Heart right ventricle (tissue), 16 donors: ENCODE measurements at places on chromosomes 4 and X. TPM values are rescaled to one million over a fixed set of nuclear protein-coding genes. Genes with fewer than 3 reads are reported as not detected.

DNA sequence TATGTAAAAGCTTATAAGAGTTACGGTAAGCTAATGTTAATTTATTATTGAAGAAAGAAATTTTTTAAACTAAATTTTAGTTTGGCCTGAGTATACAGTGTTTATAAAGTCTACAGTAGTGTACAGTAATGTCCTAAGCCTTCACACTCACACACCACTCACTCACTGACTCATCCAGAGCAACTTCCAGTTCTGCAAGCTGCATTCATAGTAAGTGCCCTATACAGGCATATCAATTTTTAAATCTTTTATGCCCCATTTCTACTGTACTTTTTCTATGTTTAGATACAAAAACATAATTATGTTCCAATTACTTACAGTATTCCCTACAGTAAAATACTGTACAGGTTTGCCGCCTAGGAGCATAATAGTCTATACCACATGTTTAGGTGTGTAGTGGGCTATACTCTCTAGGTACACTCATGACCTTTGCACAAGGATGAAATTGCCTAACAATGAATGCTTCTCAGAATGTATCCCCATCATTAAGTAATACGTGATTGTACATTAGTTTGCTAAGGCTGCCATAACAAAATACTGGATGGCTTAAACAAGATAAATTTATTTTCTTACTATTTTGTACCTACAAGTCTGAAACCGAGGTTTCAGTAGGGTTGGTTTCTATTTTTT, 333.8 kb upstream of the PCDH7 start:
- DNase-seq, result no peak

DNA sequence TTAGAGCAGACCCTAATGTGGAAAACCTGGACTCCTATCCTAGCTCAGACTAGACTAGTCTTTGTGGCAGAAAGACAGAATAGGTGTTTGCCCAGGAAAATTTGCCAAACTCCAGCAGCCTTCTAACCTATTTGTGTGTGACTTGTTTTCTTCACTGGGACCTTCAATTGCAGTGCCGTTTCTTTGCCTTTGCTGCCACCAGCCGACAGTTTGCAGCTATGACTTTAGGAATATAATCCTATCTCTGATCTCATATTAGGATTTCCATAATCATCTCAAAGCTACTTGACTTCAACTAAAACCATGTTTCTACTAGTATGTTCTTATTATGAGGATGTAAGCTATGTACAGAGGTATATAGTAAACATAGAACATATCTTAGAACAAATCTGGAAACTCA, 60.2 kb upstream of the PGAM4 start:
- peak; percentile 4 for DNase-seq

GRCh38 chrX:151042842-151043241, 59.7 kb downstream of the HMGB3 start:
- DNase-seq, result no peak

DNA sequence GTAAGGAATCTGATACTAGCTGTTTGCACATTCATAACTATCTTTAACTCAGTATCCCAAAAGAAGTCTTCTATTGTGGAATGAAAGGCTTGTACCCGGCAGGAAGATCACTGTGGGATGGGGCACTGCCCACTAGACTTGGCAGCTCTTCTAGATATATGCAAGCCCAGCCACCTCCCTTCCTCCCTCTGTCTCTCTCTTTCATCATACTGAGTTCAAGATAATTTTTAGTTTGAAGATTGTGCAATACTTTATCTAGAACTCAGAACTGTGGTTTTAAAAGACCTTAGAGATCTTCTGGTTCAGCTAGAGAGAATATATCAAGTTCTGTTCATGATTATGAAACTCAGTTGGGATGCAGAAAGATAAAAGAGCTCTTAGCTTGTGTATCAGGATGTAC, 22.5 kb upstream of the GPR34 start:
- DNase-seq, result no peak

DNA sequence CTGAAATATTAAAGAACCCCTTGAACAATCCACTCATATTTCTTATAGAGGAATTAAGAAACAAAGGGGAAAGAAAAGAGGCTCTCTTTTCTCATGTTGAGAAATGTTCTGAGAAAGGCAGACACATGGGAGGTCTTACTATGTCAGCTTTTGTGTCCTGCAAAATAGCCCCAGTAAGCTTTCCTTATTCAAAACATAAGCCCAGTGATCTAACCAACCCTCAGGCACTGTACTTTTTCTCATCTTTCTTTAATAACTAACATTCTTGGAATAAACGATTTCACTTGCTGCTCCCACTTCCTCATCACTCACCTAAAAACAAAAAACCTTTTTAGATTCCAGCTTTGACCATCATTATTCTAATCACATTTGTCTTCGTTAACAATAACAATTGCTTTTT, 115.9 kb downstream of the GLRA3 start:
- DNase-seq, result no peak

GRCh38 chr4:64903986-64904385, 494.7 kb upstream of the TECRL start:
- no peak for DNase-seq

GRCh38 chrX:77404419-77404818, 42.8 kb upstream of the FGF16 start:
- no peak for DNase-seq

Gene TMEM31
- total RNA-seq, result not detected

Gene TMEM131L
- total RNA-seq, result 12.8 TPM

- DNase-seq, result no peak
Measured at GRCh38 chr4:77911091-77911490, 48.5 kb downstream of the MRPL1 start.

DNA sequence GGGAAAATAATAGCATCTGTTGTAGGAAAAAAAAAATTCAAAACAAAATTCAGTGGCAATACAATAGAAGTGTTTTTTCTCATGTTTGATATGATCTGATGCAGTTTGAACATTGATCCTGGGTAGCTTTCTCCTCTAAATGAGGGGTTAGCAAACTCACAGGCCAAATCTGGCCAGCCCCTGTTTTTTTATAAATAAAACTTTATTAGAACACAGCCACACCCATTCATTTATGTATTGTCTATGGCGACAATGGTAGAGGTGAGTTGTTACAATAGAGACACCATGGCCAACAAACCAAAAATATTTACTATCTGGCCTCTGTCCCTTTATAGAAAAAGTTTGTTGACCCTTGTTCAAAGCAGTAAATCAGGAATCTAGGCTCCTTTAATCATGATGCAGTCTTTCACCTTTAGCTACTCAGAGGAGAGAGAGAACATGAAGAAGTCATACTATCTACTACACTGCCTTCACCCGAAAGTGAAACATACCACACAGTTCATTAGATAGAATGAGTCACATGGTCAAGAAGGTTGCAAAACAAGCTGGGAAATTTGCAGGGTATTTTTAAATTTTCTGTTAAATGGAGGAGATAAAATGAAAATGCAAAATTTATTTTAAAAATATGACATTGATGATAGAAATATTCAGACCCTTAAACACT, 186.6 kb upstream of the MAOA start:
- DNase-seq, result no peak

GRCh38 chrX:40423299-40423698, 157.5 kb upstream of the ATP6AP2 start:
- no peak for DNase-seq

Gene WAS
- 1.9 TPM for total RNA-seq

GRCh38 chr4:147808447-147808846, 76.6 kb downstream of the ARHGAP10 start:
- no peak for DNase-seq

Gene NAA11
- not detected for total RNA-seq

Gene TRIM2
- total RNA-seq, result 26.0 TPM

Gene DCAF12L2
- total RNA-seq, result 0.09 TPM

GRCh38 chr4:99507762-99508161, 3.1 kb upstream of the C4orf17 start:
- DNase-seq, result no peak

Gene ERVMER34-1
- total RNA-seq, result 3.5 TPM

- no peak for DNase-seq
Measured at GRCh38 chr4:82216219-82216618, 157.6 kb downstream of the HNRNPD start.

Gene GPR173
- total RNA-seq, result 2.5 TPM

Gene MXRA5
- 11.1 TPM for total RNA-seq

- peak; percentile 12 for DNase-seq
Measured at GRCh38 chrX:100615005-100615404, 21.6 kb downstream of the TSPAN6 start.

DNA sequence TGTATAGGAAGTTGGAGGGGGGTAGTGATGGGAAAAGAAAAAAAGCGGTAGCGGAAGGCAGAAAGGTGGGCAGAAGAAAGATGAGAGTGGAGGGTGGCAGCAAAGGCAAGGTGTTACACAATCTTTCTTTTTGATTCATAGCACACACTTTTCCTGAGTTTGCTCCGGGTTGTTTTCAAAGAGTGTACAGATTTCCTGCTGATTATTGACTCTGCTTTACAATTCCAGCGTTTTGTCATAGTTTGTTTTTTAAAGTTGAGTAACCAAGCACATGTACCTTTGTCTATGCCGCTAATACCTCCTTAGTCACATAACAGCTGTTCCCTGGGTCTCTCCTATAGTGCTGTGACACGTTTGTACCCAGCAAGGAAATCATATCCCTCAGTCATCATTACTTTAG, 50.3 kb downstream of the AGA start:
- DNase-seq, result no peak

- no peak for DNase-seq
Measured at GRCh38 chr4:150769248-150769647, 187.3 kb downstream of the MAB21L2 start.

- no peak for DNase-seq
Measured at GRCh38 chrX:17511556-17511955, 136.6 kb downstream of the NHS start.

GRCh38 chr4:7788694-7789425, 150.8 kb downstream of the AFAP1 start:
- peak; percentile 47 for DNase-seq

- no peak for DNase-seq
Measured at GRCh38 chrX:150870487-150871340, 27.8 kb downstream of the CD99L2 start.

GRCh38 chr4:89538886-89539285, 231.3 kb upstream of the GPRIN3 start:
- no peak for DNase-seq

DNA sequence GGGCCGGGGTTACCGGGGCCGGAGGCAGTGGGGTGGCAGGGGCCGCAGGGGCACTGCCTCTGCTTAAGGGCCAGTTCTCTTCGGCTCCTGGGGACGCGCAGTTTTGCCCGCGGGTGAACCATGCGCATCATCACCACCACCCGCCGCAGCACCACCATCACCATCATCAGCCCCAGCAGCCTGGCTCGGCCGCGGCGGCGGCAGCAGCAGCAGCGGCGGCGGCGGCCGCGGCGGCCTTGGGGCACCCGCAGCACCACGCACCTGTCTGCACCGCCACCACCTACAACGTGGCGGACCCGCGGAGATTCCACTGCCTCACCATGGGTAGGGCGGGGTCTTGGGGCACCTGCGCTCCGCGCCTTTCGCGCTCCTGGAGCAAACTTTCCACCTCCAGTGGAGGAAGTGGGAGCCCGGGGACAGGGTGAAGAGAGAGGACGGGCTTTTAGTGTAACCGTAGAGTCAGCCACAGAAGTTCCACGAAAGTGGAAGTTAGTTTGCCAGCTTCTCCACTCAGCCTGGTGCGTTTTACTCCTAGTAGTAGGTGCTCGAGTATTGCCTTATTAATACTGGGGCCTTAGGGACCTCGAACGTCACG, 729 bp downstream of the GSX2 start:
- peak; percentile 13 for DNase-seq

Gene UGT8
- 0.09 TPM for total RNA-seq

DNA sequence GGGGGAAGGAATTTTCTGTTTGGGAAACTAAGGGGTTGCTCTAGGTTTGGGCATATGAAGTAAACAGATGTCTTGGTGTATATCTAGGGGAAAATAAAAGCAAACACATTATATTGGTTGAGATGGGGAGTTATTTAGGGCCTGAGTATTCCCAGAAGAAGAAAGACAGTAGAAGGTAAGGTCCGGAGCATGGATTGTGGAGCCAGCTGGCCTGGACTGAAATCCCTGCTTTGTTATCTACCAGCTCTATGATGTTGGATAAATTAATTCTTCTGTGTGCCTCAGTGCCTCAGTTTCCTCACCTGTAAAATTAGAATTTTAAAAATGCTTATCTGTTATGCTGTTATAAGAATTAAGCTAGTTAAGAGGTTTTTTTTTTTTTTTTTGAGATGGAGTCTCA, 272.3 kb upstream of the RPS6KA3 start:
- DNase-seq, result no peak

GRCh38 chr4:163269166-163269565, 63.2 kb downstream of the NPY1R start:
- no peak for DNase-seq

GRCh38 chr4:140871368-140871767, 115.2 kb upstream of the TBC1D9 start:
- DNase-seq, result no peak

Gene IQCM
- not detected for total RNA-seq

DNA sequence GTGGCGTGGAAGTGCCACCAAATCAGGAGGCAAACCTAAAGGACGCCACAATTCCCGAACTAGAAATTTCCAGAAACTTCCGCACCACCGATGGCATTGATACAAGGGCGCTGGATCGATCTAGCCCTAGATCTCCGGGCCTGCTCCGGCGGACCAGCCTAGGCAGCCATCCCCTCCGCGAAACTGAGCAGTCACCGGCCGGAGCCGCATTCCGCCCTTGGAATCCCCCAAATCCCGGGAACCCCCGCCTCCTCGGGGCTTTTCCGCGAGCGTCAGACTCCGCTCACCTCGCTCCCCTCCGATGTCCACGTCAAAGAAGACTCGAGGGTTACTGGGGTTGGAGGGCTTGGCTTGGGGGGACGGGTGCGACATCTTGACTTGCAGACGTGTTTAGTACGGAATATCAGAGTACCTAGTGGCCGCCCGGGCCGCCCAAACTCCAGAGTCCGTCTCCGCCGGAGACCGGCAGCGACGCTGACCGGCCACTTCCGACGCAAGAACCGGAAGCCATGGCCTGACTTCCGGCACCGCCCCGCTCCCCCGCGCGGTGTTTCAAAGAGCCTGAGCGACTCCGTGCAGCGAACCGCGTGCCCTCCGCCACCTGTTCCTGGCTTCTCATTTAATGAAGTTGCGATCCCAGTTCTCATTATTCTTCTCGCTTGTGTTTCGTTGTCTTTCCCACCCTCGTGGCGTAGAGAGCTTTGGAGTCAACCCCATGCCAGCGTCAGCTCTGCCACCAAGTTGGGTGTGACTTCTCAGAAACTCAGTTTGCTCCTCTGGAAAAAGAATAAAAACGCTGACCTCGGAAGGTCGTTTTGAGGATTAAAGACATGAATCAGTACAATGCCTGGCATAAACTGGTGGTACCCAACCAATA, at the start of gene PPID:
Gene PPID, minus strand, starts transcription at position 480 of the 877 bp plus-strand sequence. Its CDS starts 108 bp downstream, at position 372.
- peak; percentile 88 for DNase-seq

- no peak for DNase-seq
Measured at GRCh38 chrX:65463550-65463949, 71.0 kb downstream of the LAS1L start.

DNA sequence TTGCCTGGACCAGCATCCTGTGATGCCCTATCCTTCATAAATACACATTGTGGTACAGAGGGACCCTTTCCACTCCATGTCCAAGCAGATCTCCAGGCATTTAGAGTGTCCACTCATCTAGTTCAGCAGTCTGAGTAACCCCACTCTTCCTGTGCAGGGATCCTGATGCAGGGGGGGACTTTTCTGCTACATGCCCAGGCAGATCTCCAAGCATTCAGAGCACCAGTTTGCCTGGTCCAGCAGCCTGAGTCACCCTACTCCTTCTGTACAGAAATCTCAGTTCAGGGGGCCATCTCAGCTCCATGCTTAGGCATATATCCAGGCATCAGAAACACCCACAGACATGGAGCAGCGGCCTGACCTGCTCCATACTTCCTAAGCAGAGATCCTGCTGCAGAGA, 1089.8 kb downstream of the FAT4 start:
- no peak for DNase-seq

- no peak for DNase-seq
Measured at GRCh38 chrX:13952581-13952980, 77.1 kb downstream of the GEMIN8 start.

- no peak for DNase-seq
Measured at GRCh38 chrX:143648705-143649104, 12.8 kb upstream of the SLITRK4 start.
